ENCODE measurements at places on chromosomes 16 and 17.

DNA sequence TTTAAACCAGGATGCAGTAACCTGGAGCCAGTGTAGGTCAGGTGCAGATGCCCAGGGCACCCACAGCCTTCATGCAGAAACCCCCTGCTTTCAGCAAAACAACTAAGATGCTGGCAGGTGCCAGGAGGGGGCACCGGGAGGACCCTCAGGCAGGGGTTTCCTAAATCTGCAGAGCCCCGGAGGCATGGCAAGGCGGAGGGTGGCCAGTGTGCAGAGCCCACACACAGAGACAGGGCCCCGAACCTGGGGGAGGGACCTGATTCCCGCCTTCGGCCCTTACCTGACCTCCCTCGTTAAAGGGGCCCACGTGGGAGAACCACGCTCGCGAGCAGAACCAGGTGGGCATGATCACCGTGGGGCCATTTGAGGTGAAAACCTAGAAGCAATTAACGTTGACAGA, 114.0 kb upstream of the METRNL start:
- H3K27me3 ChIP-seq = no peaks in the 10 kb centered on the region
- H3K27ac ChIP-seq = no peak overlapping the region
- peaks cover 4% of the 10 kb centered on the region for H3K4me1 ChIP-seq
- H3K4me3 ChIP-seq = no peak overlapping the region
- no peaks in the 10 kb centered on the region for H3K36me3 ChIP-seq

- no peak overlapping the region for H3K27ac ChIP-seq
- no peaks in the 10 kb centered on the region for H3K27me3 ChIP-seq
- H3K4me1 ChIP-seq = no peaks in the 10 kb centered on the region
These were observed 44.4 kb downstream of the APPBP2 start for GRCh38 chr17:60481604-60482003.

DNA sequence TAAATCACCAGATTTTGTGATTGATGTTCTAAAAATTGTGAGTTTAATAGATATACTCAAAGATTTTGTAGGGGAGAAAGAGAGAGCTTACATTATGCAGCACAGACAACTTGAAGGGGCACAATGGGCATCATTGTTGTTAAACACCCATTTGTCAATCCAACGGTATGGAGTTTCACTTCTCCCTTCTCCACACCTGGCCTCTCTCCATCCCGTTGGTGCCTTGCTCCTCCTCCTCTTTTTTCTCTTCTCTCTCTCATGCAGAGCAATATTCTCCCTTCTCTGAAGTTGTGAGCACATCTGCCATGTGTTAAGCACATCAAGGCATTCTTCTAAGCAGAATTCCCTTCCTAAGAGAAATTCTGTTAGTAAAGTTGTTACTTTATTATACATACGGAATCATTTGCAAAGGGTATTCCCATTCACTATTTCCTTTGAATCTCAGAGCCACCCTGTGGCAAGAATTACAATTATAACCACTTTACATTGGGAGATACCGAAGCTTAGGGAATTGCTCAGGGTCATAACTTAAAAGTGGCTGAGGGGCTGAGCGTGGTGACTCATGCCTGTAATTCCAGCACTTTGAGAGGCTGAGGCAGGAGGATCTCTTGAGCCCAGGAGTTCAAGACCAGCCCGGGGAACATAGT, 40.5 kb upstream of the SKAP1 start:
- H3K4me1 ChIP-seq = no peaks in the 10 kb centered on the region
- no peak overlapping the region for H3K4me3 ChIP-seq
- no peaks in the 10 kb centered on the region for H3K27me3 ChIP-seq
- no peak for DNase-seq
- no peak overlapping the region for H3K27ac ChIP-seq

GRCh38 chr17:30344283-30345088, 10.6 kb upstream of the TMIGD1 start:
- no peaks in the 10 kb centered on the region for H3K4me1 ChIP-seq
- peak overlapping the region; percentile 84 for H3K27ac ChIP-seq
- peak; percentile 82 for DNase-seq
- no peaks in the 10 kb centered on the region for H3K27me3 ChIP-seq
- H3K36me3 ChIP-seq = no peaks in the 10 kb centered on the region

GRCh38 chr16:13994239-13995106, 74.5 kb downstream of the ERCC4 start:
- H3K27me3 ChIP-seq = no peaks in the 10 kb centered on the region
- H3K4me1 ChIP-seq = no peaks in the 10 kb centered on the region
- DNase-seq = no peak
- no peak overlapping the region for H3K4me3 ChIP-seq
- H3K27ac ChIP-seq = no peak overlapping the region
